Activated naive CD4-positive, alpha-beta T cell treated with anti-CD3 and anti-CD28 coated beads, Interleukin-2, amount 50 U/mL, for 72 hours (primary cell): ENCODE measurements at places on chromosomes 3 and 15. TPM values are rescaled to one million over a fixed set of nuclear protein-coding genes. Genes with fewer than 3 reads are reported as not detected.

GRCh38 chr3:124997303-124998246, 58.2 kb downstream of the HEG1 start:
- DNase-seq = no peak

GRCh38 chr15:56017920-56018319, 24.5 kb upstream of the NEDD4 start:
- DNase-seq = no peak

- no peak for DNase-seq
Observed at GRCh38 chr3:192253138-192253887, 474.0 kb downstream of the FGF12 start.

GRCh38 chr15:57287123-57287521, 89.2 kb upstream of the CGNL1 start:
- DNase-seq = no peak

GRCh38 chr3:133570139-133570936, 3.1 kb upstream of the CDV3 start:
- no peak for DNase-seq

DNA sequence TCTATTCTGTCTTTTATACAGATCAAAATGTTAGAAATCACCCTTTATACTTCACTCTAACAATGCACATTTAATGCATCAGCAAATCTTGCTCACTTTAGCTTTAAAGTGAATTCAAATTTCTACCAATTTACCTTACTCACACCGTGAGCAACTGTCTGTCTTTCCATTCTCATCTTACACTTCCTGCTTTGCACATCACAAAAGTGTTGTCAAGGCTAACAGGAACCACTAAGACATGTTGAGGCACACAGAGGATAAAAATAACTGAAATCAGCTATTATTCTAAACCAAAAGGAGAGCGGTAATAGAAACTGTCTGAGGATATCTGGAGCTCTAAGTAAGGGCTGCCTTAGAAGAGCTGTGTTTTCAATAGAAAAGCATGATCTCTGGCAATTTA, 519.9 kb downstream of the ZBBX start:
- no peak for DNase-seq

Gene NRROS
- total RNA-seq = 27.7 TPM

Gene BCHE
- total RNA-seq = not detected

DNA sequence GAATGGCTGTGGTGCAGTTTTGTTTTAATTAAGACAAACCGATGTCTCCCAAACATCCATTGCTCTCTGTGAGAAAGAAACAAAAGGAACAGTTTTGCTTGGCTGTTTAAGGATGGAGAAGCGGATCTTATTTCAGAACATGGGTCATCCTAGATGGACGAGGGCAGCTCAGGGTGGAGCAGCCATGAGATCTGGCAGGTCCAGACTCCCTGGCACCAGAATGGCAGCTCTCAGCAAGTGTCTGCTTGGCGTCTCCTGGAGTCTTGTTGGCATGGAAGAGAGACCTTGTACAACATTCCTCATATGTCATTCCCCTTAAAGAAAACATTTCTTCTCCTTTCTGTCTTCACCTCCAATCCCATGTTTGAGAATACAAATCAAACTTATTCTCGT, 93.8 kb downstream of the ADAMTSL3 start:
- no peak for DNase-seq

GRCh38 chr3:5298453-5298852, 110.9 kb downstream of the EDEM1 start:
- no peak for DNase-seq

Gene FANCI
- total RNA-seq = 255 TPM

- DNase-seq = no peak
Observed at GRCh38 chr15:93042691-93043378, 46.2 kb downstream of the RGMA start.

DNA sequence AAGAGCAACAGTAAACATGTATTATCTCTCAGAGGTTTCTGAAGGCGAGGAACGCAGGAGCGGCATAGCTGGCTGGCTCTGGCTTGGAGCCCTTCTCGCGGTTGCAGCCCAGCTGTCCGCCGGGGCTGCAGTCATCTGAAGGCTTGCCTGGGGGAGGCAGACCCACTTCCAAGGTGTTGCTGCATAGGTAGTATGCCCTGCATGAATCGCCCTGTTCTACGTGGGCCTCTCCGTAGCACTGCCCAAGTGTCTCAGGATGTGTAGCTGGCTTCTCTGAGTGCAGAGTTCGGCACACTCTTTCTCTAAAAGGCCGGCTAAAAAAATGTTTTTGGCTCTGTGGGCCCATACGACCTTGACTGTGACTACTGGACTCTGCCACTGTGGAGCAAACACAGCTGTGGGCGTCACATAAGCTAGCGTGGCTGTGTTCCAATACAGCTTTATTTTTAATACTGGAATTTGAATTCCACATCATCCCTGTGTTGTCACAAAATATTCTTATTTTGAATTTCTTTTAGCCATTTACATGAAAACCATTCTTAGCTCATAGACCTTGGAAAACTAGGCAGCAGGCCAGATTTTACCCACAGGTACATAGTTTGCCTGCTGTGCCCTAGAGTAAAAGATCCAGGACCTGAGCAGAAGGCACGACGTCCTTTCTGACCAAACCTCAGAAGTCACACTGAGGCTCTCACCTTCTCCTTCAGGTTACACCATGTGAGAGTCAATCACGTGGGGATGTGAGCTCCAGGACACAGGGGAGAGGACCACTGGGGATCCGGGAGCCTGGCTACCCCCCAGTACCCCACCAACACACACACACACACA, 55.9 kb downstream of the PGPEP1L start:
- DNase-seq = no peak

Gene CRYGS
- total RNA-seq = 3.1 TPM

DNA sequence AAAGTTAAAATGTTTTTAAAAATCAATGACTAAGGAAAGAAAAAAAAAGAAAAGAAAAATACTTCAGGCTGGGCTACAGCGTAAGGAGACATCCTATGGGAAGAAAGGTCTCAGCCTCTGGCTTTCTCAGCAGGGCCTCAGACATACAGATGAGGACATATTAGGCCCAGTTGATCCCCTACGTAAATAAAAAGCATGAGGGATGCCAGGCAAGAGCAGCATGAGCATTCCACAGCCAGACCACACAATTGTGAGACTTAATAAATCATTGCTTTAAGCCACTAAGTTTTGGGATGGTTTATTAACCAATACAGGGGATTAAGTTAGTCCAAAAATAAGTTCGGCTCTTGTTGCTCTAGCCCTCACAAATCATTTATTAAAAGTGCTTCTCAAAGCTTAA, 394.1 kb upstream of the NECTIN3 start:
- DNase-seq = no peak

DNA sequence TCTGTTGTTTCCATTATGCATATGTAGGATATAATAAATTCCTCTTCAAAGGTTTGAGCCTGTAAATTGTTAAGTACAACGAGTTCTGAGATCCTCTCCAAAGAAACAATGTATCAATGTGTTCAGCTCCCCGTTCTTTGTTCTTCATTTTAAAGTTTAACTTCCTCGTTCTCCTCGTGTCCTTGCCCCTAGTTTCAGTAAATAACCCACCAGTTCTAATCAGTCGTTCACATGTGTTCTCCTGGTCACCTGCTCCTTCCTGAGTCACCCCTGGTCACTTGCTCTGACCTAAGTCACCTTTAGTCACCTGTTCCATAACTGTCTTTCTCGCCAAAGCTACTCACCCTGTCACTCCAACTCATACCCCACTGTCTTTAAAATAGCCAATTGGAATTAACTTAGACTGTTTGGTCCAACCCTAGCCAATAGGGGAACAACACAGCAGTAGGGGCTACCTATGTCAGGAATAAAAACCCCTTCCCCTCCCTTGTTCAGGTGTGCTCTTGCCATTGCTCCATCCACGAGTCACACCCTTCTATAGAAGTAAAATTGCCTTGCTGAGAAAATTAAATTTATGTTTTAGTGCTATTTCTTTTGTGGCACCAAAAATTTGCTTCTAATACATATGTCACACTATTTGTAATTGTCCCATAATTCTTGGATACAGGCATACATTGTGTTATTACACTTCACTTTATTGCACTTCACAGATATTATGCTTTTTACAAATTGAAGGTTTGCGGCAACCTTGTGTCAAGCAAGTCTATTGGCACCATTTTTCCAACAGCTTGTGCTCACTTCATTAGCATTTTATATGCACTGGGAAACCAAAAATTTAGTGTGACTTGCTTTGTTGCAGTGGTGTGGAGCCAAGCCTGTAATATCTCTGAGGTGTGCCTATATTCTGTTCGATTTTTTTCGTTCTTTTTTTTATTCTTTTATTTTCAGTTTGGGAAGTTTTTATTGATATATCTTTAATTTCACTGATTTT, 15.3 kb upstream of the MCF2L2 start:
- no peak for DNase-seq

DNA sequence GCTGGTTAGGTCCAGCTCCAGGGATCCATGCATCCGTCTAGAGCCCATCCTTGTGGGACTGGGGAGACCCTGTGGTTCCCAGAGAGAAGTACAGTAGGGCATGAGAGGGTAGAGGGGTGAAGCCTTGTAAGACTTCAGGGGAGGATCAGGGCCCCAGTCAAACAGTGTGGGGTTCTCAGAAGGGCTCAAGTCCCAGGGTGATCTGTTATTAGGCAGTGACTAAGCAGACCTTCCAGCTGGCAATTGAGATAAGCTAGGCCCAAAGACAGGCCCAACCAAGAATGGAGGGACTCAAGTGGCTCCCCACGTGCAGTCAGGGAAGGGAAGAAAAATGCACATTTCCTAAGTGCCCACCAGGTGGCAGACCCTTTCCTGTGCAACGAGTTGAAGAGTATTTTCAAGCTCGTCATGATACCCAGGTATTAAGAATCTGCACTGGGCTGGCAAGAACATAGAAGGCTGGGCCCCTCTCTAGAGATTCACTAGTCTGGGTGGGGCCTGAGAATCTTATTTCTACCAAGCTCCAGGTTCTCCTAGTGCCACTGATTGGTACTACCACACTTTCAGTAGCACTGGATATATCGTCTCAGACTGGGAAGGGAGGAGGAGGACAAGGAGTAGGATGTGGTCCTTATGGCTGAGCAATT, 240.8 kb downstream of the NR1D2 start:
- DNase-seq = peak; percentile 10

DNA sequence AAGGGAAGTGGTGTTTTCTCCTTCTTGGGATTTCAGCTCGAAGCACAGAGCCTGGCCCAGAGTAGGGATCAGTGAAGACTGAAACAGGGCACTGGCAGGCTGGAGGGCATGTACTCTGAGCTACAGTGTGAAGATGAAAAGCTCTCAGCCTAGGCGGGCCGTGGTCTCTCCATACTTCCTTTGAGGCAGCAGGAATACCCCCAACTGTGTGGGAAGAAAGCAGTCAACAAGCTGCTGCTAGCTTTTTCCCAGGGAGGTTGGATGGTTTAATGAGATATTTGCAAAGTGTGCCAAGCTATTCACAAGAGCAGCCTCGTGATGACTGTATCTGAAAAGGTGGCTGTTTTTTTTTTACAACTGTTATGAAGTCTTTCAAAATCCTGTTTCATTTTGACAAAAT, 47.2 kb downstream of the NMNAT3 start:
- DNase-seq = no peak

- DNase-seq = no peak
Observed at GRCh38 chr3:9183011-9183410, 66.4 kb downstream of the SRGAP3 start.

DNA sequence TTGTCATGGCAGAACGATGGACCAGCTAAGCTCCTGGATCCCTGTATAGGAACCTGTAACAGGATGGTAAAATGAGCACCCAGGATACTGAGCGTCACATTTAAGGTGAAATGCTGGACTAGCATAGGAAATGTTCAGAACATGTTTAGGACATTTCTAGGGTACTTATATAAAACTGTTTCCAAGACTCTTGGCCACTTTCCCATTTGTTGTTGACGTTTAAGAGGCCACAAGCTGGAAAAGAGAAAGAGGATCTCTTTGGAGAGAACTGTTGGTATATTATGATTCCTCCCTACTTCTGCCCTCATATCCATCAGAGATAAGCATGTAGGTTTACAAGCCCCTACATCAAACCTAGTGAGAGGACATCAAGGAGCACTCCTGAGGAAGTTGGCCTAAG, 57.5 kb downstream of the SCN11A start:
- no peak for DNase-seq
